ENCODE measurements at places on chromosomes 7 and 10. TPM values are rescaled to one million over a fixed set of nuclear protein-coding genes. Genes with fewer than 3 reads are reported as not detected.

ZNF25 gene
- total RNA-seq: 66.5 TPM

INMT gene
- 2.0 TPM for total RNA-seq

DNA sequence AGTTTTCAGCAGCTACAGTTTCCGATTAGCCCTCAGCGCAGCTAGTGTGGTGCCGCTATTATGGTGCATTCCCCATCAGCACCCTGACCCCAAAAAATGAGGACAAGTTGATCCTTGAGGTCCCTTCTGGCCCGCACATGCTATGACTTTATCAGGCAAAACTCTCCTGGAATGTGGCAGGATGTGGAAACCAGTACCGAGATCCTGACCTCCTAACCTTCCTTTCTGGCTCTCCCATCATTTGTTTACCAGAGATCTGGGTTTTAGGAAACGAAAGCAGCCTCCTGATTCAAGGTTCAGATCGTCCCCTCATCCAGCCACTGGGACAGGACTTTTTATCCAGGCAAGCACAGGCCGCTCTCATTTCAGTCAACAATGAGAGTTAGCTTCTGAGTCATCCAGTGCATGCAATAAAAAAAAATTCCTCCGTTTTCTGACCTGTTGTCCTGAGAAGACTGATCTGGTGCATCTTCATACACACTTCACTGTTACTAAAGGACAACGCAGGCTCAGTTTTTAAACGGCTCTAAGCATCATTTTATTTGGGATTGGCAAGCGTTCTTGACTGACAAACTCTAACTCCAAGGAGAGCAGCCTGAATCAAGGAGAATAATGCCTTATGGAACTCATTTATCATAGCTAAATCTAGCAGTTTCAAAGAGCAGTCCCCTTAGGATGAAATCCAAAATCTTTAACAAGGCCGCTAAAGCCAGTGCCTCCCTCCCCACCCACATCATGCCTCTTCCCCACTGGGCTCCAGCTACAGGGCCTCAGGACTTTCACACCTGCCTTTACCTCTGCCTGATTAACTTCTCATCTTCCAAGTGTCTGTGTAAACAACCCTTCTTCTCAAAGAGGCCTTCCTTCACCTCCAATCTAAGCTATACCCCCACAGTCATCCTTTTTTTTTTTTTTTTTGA is 17.1 kb downstream of the PDLIM1 start:
- no peak for DNase-seq

SFMBT2 gene
- total RNA-seq: 18.6 TPM

GRCh38 chr7:95804052-95804451 is 31.7 kb downstream of the DYNC1I1 start:
- no peak for DNase-seq

CHST3 gene
- total RNA-seq: 7.4 TPM

- peak; percentile 42 for DNase-seq
These were observed 13.3 kb upstream of the ACSL5 start for GRCh38 chr10:112360308-112361270.

DNA sequence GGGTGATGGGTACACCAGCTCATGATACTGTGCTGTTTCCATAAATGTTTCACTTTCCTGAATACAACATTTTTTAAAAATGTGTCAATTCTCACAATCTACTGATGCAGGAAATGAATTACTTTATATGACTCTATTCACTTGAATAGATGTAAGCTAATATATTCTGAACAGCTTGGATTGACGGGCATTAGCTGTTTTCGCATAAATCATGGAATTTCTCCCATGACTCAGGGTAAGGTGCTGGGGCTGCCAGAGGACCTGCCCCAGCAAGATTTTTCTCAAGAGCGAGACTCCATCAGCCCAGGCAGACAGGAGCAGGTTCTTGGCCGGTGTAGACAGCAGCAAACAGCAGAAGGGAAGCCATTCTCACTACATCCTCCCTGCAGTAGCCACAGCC is 107.1 kb downstream of the PFKFB3 start:
- no peak for DNase-seq

NODAL gene
- total RNA-seq: not detected

GRCh38 chr7:17530741-17531421 is 232.4 kb downstream of the AHR start:
- no peak for DNase-seq

DNA sequence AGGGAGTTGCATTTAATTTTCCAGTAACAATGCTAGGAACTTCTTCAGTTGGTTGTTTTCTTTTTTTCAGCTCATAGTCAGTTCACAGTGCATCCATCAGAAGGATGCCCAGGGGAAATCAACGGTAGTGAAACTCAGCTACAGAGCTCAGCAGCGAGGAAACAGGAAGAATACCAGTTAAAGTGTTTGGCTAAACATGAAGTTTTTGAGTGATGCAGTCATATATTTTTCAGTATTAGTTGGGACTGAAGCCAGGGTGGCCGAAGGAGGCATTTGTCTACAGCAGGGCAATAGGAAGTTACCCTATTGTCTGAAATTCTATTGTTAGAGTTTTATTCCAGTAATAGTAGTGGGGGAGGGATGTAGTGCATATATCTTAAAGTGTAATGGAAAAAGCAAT is 45.3 kb upstream of the MALRD1 start:
- no peak for DNase-seq

CPA2 gene
- total RNA-seq: 0.61 TPM

DNA sequence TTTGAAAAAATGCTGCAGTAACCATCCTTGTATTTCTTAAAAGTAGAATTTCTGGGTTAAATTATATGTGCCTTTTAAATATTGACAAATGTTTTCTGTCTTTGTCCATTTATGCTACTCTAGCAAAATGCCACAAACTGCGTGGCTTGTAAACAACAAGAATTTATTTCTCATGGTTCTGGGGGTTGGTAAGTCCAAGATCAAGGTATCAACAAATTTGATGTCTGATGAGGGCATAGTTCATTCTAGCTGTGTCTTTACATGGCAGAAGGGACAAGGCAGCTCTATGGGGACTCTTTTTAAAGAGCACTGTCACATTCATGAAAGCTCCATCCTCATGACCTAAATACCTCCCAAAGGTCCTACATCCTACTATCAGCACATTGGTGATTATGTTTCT is 27.7 kb downstream of the ZNF277 start:
- DNase-seq: no peak

GRCh38 chr7:437329-438251 is 82.1 kb downstream of the PDGFA start:
- peak; percentile 51 for DNase-seq

MBL2 gene
- not detected for total RNA-seq

GRCh38 chr10:103540722-103541121 is 47.2 kb downstream of the NEURL1 start:
- no peak for DNase-seq

FBXL13 gene
- total RNA-seq: 4.9 TPM

FAM25G gene
- not detected for total RNA-seq

WEE2 gene
- 0.35 TPM for total RNA-seq

MYOZ1 gene
- 0.72 TPM for total RNA-seq

ASB10 gene
- total RNA-seq: not detected

INSYN2A gene
- total RNA-seq: 2.0 TPM

BCAP29 gene
- 122 TPM for total RNA-seq
